Activated CD8-positive, alpha-beta memory T cell treated with anti-CD3 and anti-CD28 coated beads, Interleukin-2, amount 10 ng/mL, durations not matched to agents 7 days and 5 days (primary cell): ENCODE measurements at places on chromosomes 12 and 14. TPM values are rescaled to one million over a fixed set of nuclear protein-coding genes. Genes with fewer than 3 reads are reported as not detected.

Gene KLRK1
- 135 TPM for total RNA-seq

Gene COX8C
- not detected for total RNA-seq

Gene KITLG
- not detected for total RNA-seq

Gene RNU4-1
- total RNA-seq, result 780 TPM

Gene PPP4R4
- 0.68 TPM for total RNA-seq

Gene ANKRD33
- total RNA-seq, result not detected

Gene TAS2R20
- 1.5 TPM for total RNA-seq

Gene TCTN2
- total RNA-seq, result 2.9 TPM

Gene PPFIA2
- total RNA-seq, result not detected

Gene FOXM1
- 155 TPM for total RNA-seq

Gene DPPA3
- total RNA-seq, result not detected

Gene GPRC5A
- total RNA-seq, result not detected

Gene DENND5B
- total RNA-seq, result 0.26 TPM

Gene KRT78
- not detected for total RNA-seq
